Thymus (tissue), 14 donors: ENCODE measurements at places on chromosomes 4 and X.

DNA sequence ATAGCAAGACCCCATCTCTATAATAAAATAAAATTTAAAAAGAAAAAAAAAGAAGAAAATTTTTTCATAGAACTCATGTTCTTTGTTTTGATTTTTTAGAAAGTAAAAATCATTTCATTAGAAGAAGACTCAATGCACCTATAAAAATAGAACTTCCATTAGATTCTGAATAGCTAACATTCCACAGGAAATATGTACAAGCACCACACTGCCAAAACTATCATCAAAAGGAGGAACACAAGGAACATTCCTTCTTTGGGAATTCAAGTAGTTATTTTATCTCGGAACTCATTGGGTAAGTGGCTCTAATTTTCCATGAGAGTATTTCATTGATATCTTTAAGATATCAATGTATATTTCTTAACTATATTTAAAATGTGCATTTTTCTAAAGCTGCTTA lies 157.6 kb downstream of the CAMK2D start:
- no peak for DNase-seq

- DNase-seq = no peak
These were observed 409.0 kb downstream of the BCOR start for GRCh38 chrX:39688576-39689375.

DNA sequence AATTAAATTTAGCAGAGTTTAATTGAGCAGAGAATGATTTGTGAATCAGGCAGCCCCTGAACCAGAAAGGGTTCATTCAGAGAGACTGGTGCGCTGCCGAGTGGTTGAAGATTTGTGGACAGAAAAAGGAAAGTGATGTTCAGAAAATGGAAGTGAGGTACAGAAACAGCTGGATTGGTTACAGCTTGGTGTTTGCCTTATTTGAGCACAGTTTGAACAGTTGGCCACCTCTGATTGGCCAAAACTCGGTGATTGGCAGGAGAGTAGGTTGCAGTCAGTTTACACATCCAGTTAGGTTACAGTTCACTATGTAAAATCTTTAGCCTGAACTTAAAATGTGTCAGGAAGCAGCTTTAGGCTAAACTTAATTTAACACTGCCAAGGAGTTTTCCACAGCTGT lies 14.9 kb downstream of the MID1IP1 start:
- no peak for DNase-seq

GRCh38 chr4:127896069-127896468 lies 15.4 kb downstream of the PLK4 start:
- no peak for DNase-seq

- DNase-seq = no peak
These were observed 27.8 kb upstream of the PSAPL1 start for GRCh38 chr4:7462509-7462971.

GRCh38 chrX:117607561-117607960 lies 509.0 kb downstream of the KLHL13 start:
- DNase-seq = no peak

DNA sequence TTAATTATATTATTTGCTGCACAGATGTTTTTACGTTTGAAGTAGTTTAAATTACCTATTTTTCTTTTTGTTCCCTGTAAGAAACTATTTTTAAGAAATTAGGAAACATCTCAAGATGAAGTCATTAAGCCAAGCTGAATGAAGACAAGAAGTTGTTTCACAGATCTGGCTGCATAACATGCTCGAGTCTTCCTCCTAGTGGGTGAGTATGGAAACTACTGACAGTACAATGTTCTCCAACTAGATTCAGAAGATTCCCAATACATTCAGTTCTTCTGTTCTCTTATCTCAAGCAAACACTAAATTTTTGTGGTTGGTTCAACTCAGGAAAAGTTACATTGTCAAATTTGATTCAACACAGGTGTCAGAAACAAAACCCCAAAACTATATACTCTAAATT lies 256.8 kb upstream of the VCX start:
- DNase-seq = no peak

GRCh38 chr4:136637071-136637777 lies 895.1 kb downstream of the PCDH18 start:
- peak; percentile 0 for DNase-seq

GRCh38 chr4:158817562-158818296 lies 48.9 kb downstream of the FNIP2 start:
- DNase-seq = no peak

DNA sequence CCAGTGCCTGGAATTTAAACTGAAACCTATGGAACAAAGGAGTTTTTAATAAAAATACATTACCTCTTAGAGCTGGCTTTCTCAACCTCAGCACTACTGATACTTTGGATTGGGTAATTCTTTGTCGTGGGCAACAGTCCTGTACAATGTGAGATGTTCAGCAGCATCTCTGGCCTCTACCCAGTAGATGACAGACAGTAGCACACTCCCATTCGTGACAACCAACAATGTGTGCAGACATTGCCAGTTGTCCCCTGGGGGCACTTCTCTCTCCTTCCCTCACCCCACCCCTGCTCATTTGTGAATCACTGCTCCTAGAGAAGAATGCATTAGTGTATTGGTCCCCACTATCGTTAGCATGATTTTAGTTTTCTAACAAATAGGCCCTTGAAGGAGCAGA lies 16.2 kb downstream of the GPAT3 start:
- no peak for DNase-seq
